ENCODE measurements at places on chromosomes 4 and X.

DNA sequence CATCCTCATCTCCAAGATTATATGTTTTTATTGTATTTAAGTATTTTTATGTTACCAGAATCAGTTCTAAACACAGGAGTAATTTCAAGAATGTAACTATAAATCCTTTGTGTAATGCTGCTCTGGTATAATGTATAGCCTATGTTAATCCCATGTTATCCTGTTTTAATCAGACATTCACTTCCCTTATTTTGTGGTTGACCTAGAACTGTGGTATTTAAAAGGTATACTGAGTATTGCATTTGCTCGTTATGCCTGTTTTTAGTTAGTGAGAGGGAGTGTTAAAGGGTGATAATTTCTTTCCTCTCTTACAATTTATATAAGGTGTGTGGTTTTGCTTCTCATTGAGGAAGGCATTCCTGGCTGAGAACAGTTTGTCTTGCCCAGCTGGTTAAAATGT, 26.2 kb downstream of the MTM1 start:
- DNase-seq, result no peak

GRCh38 chr4:141328560-141329173, 108.0 kb downstream of the ZNF330 start:
- DNase-seq, result no peak

- DNase-seq, result peak; percentile 10
These were observed 460 bp upstream of the GEMIN8 start for GRCh38 chrX:14030174-14030530.

GRCh38 chrX:109843963-109844751, 111.1 kb upstream of the ACSL4 start:
- DNase-seq, result no peak

- no peak for DNase-seq
These were observed 415.2 kb upstream of the MAGEB16 start for GRCh38 chrX:35382966-35383365.

DNA sequence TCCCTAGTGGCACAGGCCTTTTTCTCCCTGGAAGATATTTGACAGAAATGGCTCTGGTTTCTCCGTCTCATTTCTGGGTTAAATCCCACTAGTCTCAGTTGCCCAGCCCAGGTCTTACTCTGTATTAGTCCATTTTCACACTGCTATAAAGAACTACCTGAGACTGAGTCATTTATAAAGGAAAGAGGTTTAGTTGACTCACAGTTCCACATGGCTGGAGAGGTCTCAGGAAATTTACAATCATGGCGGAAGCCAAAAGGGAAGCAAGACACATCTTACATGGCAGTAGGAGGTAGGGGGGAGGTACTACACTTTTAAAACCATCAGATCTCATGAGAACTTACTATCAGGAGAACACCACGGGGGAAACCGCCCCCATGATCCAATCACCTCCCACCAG, 81.9 kb downstream of the FHDC1 start:
- DNase-seq, result no peak

DNA sequence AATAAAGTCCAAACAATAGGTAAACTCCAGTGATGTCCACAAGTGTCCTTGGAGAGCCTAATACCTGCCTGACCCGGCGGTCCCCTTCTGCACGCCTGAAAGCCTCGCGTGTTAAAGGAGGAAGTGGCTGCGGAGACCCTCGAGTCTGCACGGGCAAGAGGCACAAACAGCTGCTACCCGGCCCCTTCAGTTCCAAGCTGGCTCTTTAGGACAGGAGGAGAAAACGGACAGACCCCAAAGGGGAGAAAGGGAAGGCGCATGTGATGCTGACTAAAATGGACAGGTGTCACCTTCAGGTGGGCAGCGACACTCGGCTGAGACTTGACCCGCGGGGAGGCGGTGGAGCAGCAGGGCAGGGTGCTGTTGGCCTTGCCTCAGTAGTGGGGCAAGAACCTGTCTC, 102.7 kb upstream of the TENM3 start:
- no peak for DNase-seq

DNA sequence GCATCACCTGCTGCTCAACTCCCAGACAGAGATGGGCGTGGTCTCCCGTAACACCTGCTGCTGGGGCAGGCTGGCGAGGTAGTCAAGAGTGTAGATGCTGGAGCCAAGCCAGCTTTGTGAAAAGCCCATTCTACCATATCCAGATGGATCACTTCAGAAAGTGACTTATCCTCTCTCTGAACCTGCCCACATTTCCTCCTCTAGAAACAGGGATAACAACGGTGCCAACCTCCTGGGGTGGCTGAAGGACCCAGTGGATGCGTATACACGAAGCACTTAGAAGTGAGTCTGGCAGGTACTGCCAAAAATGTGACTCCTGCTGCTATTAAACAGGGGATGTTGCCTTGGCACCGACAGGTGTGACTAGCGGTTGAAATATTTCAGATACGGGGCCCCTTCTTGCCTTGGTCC, 95.8 kb downstream of the SORBS2 start:
- no peak for DNase-seq

GRCh38 chrX:154890990-154891639, 5.0 kb downstream of the F8A1 start:
- no peak for DNase-seq
